Renal cortical epithelial cell (primary cell): ENCODE measurements at places on chromosomes 11 and 22.

DNA sequence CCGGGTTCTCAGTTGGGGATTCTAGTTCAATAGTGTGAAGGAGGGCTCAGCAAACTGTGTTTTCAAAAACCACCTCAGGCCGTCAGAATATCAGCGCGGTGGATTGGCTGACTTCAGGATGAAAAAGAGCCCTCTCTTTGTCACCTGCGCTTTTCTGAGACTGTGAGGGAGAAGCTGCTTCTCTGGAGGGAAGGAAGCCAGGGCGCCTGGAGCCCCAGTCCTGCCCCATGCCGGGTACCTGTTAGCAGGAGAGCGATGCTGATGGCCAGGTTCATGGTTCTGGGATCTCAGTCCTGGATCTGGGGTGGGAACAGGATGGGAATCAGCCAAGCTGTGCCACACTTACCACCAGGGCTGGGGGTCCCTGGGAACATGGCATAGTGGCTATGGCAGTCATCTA, 2.3 kb downstream of the THY1 start:
- no peak for DNase-seq

- DNase-seq = no peak
Observed at GRCh38 chr22:27502327-27502726, 299.2 kb downstream of the MN1 start.

GRCh38 chr11:116042146-116042545, 537.9 kb upstream of the CADM1 start:
- DNase-seq = no peak

DNA sequence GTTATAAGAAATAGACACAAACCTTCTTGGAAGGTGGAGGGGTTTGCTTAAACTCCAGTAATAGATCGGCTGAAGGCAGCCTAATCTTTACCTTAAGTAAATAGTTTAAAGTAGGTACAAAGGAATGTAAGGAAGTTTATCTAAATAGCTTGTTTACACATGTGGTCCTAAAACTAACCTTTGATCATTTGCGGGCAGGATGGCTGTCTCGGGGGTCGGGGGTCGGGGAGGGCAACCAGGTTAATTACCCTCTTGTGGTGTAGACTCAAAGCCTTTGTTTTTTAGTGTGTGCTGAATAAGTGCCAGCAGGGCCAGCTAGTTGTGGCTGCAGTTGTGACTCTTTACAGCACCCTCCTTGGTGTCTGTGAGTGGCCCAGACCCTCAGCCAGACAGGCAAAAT, 256.9 kb upstream of the SESN3 start:
- no peak for DNase-seq

GRCh38 chr11:86138958-86139357, 70.1 kb upstream of the PICALM start:
- no peak for DNase-seq

GRCh38 chr11:42490506-42490905, 821.3 kb upstream of the API5 start:
- DNase-seq = no peak

DNA sequence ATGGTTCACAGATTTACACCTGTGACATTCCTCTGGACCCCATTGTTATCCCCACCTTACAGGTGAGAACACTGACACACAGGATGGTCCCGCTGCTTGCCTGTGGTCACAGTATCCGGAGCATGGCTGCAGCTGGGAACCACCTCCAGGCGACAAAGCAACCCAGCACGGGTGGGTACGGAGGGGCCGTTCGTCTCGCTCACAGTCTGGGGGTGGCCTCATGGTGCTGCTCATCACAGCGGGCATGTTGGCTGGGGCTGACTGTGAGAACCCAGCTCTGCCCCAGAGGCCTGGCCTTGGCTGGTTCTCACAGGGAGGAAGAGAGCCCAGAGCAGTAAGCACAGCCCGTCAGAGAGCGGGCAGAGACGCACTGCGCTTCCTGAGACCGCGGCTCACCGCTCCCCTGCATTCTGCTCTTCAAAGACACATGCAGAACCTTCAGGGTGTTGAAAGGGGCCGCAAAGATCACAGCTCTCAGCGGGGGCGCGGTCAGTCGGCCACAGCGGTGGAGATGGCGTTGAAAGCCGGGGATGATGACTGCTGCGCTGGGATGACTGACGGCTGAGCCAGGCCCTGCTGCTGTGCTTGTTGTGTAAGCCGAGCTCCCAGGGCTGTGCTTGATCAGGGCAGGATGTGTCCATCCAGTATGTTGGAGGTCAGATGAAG, 423.0 kb downstream of the BRD1 start:
- DNase-seq = no peak

GRCh38 chr11:40273192-40273732, 1186.2 kb downstream of the LRRC4C start:
- no peak for DNase-seq

DNA sequence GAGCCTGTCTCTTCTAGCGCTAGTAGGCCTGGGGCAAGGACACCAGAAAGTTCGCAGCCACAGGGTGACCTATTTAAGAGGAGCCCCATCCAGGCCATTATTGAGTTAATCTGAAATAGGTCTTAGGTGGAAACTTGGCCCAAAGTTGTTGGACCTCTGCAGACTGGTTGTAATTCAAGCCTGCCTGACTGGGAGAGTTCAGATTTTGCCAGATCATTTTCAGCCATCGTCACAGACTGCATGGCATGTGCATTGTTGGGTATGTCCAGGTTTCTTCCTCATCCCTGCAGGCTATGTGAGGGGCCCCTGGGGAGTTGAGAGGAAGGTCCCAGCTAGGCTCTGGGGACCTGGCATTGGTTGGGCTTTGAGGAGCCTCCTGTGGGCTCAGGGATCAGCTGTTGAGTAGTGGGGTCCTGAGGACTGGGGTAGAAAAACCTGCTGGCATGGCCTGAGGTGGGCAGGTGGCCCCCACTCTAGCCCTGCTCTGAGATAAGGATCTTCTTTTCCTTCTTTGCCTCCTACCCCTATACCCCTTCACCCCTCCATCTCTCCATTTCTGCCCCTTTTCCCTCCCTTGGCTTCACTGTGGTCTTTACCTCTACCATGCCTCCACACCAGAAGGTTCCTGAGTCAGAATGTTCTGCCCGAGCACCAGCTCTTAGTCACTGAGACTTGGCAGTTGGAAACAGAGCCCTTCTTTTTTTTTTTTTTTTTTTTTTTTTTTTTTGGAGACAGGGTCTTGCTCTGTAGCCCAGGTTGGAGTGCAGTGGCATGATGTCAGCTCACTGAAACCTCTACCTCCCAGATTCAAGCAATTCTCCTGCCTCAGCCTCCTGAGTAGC, 112.7 kb downstream of the MORC2 start:
- no peak for DNase-seq

DNA sequence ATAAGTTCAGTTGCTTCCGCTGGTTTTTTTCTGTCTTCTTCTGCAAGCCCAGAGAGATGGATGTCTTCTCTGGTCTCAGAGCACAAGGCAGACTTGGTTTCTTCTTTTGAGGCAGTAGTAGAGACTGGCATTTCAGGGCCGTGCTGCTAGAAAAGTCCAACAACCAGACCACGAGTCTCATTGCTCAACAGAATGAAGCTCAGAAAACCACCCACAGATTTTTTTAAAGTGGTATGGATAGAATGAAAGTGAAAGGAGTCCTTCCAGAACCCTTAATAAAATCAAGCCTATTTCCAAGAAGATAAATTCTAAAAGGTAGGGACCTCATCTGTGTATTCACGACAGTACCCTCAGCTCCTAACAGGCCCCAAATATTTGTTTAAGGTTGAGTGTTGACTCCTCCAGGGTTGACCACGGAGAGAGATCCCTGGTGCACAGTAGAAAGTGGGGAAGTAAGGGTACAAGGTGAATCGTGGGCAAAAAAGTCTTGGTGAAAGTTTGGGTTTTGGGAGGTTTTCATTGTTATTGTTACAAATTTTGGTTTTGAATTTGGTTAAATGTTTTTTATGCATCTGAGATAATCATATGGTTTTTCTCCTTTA, 43.6 kb upstream of the DDX6 start:
- DNase-seq = peak; percentile 36

- peak; percentile 56 for DNase-seq
Observed at GRCh38 chr11:86291466-86292262, 10.4 kb upstream of the HIKESHI start.

DNA sequence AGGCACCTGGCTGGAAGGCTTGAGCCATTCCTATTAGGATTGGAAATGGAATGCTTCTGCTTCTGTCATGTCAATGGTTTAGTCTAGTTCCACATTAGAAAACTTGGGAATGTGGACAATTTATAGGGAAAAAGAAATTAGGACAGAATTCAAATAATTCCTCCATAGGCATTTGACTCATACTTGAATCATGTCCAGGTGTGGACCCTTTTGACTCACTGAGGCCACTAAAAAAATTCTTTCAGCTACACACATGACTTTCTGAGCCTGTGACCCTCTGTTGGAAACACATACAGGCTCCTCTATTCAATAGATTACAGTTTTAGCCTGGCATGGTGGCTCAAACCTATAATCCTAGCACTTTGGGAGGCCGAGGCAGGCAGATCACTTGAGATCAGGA, 100.5 kb downstream of the RASSF10 start:
- no peak for DNase-seq

DNA sequence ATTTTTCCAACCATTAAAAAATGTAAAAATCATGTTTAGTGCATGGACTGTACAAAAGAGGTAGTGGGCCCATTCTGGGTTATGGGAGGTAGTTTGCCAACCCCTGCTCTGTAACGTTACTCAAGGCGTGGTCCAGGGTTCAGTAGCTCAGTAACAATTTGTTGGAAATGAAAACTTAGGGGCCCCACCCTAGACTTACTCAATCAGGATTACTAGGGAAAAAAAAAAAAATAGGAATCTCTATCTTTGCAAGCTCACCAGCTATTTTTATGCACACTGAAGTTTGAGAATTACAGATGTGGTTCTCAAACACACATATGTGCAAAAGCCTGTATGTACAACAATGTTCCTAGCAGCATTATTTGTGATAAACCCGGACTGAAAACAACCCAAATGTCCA, 17.3 kb upstream of the LMO2 start:
- DNase-seq = no peak

DNA sequence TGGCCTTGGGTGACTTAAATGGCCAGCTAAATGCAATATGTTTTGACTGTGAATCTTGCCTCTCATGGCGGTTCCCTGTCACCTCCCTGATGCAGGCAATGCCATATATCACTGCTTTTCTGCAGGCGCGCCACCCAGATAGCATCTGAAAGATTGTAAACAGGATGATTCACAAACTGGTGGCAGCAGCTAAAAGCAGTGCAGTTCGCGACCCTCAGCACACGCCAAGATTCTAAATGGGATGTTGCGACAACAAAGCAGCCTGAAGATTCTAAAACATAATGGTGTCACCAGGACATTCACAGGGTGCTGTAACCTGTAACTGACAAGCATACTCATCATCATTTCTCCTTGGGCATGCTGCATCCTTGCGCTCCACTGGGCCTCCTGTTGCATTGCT, 440.4 kb upstream of the CADM1 start:
- DNase-seq = no peak
